Right renal pelvis (tissue), 4 donors: ENCODE measurements at places on chromosomes 11 and 22. TPM values are rescaled to one million over a fixed set of nuclear protein-coding genes. Genes with fewer than 3 reads are reported as not detected.

- DNase-seq, result no peak
These were observed 289.1 kb downstream of the ETS1 start for GRCh38 chr11:128298271-128298670.

GRCh38 chr11:61012737-61013215 is 41.3 kb downstream of the CD6 start:
- DNase-seq, result no peak

Gene ASCL3
- polyA plus RNA-seq, result not detected

DNA sequence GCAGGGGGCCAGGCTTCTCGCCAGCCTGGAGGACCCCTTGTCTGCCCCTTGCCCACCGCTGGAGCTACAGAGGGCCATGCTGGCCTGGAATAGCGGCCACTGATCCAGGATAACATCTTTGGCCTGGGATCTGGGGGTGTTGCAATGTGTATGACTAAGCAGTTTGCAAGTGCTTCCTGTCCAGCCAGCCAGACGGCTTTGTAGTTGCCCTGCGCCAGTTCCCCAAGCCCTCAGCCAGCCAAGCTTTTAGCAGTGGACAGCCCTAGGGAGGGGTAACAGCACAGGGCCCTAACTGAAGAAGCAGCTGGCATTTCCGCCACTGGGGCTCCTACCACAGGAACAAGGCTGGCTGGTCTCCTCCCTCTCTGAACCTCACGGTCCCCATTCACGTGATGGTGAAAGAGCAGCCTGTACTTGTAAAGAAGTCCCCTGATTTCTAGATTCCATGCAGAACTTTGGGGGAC is 32.1 kb downstream of the UQCR10 start:
- no peak for DNase-seq

Gene BATF2
- polyA plus RNA-seq, result 3.5 TPM
